ENCODE measurements at places on chromosomes 12 and 14.

GRCh38 chr14:89503431-89503996 lies 86.5 kb upstream of the FOXN3 start:
- DNase-seq = no peak

- peak; percentile 73 for DNase-seq
Observed at GRCh38 chr14:67856827-67857226, 37.2 kb downstream of the RAD51B start.

GRCh38 chr12:27061317-27061716 lies 21.1 kb downstream of the C12orf71 start:
- no peak for DNase-seq

DNA sequence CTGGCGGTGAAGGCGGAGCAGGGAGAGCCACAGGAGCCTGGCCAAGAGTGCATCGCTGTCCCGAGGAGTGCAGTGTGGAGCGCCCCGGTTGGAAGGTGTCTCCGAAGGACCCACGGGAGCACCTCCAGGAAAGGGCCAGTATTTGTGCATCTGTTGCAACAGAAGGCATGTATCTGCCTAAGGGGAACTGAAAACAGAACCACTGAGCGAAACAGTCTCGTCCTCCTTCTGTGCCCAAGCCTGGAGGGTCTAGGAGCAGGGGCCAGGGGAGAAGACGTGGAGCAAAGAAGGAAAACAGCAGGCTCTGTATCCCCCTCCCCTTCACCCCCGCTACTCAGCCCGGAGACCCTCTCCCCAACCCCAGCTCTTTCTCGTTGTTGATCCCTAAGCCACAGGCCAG lies 5.3 kb upstream of the LRRC10 start:
- no peak for DNase-seq

GRCh38 chr12:123696207-123696606 lies 15.9 kb upstream of the ATP6V0A2 start:
- no peak for DNase-seq

DNA sequence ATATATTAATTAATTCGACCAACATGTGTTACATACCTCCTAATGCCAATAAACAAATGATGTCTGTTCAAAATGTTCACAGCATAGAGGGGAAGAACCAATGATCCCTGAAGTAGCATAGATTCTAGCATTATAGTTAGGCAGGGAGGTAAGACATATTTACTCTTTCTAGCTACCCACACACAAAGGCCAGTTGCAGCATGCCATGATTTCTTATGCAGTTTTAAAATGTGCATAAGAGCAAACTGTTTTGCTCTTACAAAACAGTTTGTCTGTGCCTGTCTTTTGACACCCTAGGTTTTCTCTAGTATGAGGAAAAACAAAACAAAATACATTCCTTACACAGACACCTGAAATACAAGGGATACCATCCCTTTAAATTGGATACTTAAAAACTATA lies 61.9 kb downstream of the SLC16A7 start:
- DNase-seq = no peak

DNA sequence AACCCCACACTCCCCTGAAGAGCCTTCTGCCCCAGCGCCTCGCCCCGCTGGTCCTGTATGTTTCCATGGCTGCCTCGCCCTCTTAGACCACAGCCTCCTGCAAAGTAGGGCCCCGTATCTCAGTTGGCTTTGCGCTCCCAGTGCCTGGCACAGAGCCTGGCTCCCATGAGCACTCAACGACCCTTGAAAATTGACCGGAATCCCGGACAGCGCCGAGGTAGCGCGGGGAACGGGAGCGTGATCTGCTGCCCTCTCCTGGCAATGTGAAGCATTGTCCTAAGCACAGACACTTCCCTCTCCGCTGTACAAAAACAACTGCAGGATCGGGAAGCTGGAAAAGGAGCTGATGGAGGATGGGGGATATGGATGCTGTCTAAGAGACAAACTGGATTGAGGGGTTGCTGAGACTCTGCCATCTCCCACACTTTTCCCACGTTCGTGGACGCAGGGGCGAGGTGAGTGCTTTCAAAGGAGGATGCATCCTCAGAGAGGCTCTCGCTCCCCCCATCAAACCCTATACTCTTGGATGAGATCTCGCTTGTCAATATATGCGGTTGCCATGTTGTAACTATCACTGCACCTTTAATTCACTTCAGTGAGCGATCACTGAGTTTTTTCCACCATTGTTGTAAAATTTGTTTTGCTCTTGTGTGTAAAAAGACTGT lies 10.7 kb upstream of the FKBP4 start:
- peak; percentile 33 for DNase-seq

GRCh38 chr14:35898217-35898775 lies 72.2 kb downstream of the BRMS1L start:
- no peak for DNase-seq

GRCh38 chr14:100103250-100104005 lies 38.2 kb downstream of the EVL start:
- no peak for DNase-seq

DNA sequence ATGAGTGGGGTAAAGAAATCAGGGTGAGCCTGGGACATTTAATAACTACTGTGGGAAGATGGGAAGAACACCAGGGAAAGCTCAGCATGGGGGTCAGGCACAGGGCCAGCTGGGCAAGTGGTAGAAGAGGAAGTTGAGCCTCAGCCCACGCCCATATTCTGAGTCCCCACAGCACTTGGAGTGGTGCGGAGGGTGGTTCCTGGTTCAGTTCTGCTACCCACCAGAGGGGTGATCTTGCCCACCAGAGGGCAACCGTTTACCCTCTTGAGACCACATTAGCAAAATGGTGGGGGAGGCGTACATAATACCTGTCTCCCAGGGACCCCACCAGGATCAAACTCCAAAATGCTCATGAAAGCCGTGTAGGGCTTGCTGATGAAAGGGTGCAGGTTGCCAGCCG lies 16.8 kb upstream of the ANKRD33 start:
- DNase-seq = no peak

GRCh38 chr14:97946641-97947040 lies 1149.5 kb downstream of the VRK1 start:
- no peak for DNase-seq

- peak; percentile 34 for DNase-seq
Observed at GRCh38 chr12:76547526-76547925, 12.0 kb downstream of the OSBPL8 start.

DNA sequence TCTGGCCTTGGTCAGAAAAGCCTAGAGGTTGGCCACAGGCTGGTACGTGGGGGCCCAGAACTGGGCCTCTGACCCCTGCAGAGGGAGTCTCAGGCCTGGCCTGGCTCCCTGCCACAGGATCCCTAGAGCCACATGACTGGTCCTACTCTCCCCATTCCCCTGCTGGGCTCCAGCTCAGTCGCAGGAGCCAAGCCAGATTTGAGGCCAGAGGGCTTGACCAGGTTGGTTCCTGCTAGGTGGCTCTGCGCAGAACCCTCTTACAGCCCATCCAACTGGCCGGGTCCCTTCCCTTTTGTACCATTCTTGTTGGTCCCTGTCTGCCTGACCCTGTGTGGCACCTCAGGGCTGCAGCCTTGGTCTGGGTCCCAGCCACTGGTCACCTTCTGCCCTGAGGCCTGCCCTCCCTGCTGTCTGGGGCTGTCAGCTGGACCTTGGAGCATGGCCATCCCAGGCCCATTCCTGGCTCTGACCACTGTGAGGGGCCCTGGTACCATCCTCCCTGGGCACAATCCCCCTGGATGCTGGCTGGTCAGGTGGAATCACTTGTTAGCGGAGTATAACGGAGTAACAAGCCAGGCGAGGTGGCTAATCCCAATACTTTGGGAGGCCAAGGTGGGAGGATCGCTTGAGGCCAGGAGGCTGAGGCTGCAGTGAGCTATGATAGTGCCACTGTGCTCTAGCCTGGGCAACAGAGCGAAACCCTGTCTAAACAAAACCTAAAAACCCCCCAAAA lies 22.9 kb upstream of the PPP1R13B start:
- no peak for DNase-seq

DNA sequence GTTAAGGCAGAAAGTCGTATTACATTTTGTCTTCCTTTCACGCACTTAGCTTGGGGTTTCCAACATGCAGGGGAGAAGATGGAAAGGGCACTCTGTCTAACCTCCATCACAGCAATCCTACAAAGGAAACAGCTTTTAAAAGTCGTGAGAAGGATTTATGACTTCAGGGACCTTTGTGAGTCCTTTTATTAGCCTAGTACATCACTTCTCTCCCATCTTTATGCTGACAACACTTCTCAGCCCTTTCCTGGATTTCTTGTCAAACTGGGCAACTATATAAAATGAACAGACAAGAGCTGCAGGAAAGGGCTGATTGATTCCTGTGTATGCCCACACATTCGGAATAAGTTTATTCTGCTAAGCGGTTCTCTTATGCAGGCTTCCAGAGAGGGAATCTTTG lies 159.0 kb downstream of the DERA start:
- no peak for DNase-seq

DNA sequence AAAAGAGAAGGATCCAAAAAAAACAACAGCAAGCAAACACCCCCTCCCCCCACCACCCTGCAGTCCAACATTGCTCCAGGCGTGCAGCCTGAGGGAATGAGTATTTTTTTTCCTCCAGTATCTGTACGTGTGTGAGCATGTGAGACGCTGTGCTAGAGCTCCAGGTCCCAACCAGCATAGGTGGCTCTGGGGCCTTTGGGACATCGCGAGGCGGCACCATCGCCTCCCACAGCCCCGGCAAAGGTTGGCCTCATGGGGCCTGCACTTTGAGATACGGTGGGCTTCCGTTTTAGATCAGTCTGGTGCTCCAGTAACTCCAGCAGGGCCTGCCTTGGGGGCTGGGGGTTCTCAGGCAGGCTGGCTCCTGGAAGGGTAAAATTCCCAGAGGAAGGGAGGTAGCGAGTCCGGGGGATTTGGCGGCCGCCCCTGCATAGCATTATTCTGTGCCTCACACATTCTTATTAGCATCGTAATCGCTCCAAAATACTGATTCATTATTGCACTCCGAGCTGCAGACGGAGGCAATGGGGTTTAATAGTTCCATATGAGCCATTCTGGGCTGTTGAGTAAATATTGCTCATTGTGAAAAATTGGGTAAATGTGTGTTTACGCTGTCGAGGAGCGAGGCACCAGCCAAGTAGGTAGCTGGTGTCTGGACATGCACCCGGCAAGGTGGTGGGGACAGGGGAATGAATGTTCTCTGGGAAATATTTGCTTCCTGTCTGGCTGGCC lies 143.1 kb upstream of the MYL2 start:
- DNase-seq = peak; percentile 62

DNA sequence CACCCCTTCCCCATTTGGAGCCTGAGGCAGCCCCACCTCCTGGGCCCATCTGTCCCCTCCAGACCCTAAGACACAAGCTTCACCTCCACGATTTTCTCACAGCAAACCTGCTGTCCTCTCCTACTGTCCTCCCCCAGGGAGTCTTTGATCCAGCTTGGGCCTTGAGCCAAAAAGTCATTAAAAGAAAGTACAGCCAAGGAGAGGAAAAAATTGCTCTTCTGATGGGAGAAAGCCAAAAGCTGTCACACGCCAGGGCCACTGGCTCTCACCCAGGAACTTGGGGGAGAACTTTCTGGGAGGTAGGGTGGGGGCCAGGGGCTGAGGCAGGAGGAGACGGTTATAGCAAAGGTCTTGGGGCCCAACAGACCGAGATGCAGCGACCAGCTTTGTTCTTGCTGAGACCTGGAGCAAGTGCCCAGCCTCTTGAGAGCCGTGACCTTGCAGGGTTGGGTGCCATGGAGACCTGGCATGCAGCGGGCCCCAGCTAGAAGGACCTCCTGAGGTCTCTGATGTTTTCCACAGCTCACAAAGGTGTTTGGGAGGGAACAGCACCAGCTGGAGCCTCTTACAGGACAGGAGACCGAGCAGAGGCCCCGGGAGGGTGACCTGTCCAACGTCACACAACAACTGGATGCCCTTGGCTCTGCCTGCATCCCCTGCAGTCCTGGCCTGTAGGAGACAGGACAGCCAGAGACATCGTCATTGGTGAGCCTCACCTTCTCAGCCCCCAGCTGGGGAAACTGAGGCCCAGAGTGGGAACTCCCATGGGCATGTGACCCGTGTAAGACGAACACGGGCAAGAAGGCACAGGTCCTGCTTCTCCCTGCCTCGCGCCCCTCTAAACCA lies 124.5 kb downstream of the CALM1 start:
- no peak for DNase-seq

GRCh38 chr12:71008616-71009015 lies 88.1 kb upstream of the PTPRR start:
- DNase-seq = no peak

DNA sequence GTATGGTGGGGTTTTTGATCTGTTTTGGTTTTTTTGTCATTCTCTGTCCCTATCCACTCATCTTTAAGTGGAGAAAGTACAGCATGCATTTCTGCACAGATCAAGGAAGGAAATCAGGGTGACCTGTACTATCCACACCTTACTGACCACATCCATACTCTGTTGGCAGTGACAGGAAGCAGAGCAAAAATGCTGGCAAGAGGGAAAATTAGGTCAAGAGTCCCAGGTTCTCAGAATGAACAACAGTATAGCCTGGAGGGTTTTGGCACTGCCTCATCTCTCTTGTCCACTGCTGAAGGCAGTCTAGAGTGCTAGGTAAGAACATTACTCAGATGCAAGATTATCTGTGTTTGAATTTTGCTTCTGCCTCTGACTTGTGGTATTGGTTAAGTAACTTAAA lies 70.7 kb downstream of the TAOK3 start:
- DNase-seq = no peak

DNA sequence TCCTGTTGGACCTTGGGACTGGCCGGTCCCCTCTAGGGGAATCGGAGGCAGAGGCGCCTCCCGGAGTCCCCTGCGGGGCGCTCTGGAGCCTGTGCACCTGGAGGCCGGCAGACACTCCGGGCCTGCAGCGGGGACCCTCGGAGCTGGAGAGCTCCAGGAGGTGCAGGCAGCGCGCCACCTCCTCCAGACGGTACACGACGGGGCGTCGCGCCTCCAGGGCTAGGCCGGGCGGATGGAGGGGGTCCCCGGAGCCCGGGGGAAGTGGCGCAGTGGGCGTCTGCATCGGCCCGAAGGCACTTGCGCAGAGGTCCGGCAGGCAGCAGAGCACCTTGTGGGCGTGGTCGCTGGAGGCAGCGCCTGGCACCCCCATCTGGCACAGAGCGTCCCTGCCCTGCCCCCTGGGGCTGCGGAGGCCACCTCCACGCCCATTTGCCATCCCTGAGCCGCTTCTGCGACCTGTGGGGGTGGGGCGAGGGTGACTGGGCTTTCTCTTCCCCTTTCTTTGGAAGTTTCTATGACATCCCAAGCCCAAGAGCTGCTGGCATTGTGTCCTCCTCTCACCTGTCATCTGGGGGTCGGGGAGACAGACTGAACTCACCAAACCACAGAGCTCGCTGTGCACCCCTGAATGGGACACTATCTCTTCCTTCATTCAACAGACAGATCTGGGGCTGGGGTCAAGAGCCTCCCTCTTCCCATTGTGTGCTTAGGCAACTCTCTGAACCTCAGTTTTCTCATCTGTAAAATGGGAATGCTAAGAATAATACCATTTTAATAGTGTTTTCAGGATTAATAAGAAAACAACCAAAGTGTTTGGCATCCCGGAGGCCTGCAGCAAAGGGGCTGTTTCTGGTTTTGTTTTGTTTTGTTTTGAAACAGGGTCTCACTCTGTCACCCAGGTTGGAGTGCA lies 37.5 kb upstream of the CORO1C start:
- no peak for DNase-seq

- peak; percentile 39 for DNase-seq
Observed at GRCh38 chr12:121861636-121862254, 3.1 kb upstream of the HPD start.

- DNase-seq = peak; percentile 98
Observed at GRCh38 chr12:2613326-2614073, 181.3 kb upstream of the FKBP4 start.

Measured in fibroblast of lung (primary cell).